ENCODE measurements at places on chromosomes 13 and 19. TPM values are rescaled to one million over a fixed set of nuclear protein-coding genes. Genes with fewer than 3 reads are reported as not detected.

Gene NAPSA
- total RNA-seq = not detected

Gene TMIGD2
- total RNA-seq = not detected

- no peak for DNase-seq
These were observed 42.2 kb upstream of the SERP2 start for GRCh38 chr13:44331446-44331845.

DNA sequence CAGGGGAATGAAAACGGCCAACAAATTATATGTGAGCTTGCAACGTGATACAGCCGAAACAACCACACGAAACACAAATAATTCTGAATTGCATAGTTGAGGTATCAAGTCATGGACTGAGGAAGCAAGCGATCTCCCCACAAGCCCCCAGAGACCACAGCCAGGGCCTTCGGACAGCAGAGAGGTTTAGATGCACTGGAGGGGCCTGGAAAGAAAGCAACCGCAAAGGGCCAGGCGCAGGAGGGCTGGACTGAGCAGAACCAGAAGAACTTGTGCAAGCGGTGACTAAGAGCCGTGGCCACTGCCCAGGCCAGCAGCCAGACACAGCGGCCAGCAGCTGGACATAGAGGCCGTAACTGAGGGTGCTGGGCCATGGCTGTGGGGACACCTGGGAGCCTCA lies 131.4 kb downstream of the TNFRSF19 start:
- DNase-seq = no peak

GRCh38 chr19:776549-776948 lies 20.7 kb upstream of the PTBP1 start:
- no peak for DNase-seq

GRCh38 chr13:84237143-84237542 lies 354.9 kb upstream of the SLITRK1 start:
- DNase-seq = no peak

Gene KLK3
- not detected for total RNA-seq

DNA sequence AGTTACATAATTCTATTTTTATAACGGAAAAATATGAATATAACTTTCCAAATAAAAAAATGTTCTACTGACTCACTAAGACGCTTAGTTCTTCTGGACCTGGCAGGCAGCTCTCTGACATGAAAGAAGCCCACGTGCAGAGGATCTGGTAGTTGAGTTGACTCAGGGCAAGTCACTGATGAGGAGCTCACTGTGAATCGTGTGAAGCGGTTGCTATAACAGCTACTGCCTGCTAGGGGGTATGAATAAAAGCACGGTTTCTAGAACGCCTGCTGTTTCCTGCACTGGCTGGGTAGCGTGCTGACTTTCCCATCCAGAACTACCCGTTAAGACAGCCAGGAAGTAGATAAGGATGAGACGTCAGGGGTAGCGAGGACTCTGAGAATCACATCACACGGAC lies 54.7 kb upstream of the WASF3 start:
- DNase-seq = no peak

- DNase-seq = no peak
These were observed 20.4 kb downstream of the NOSIP start for GRCh38 chr19:49559928-49560327.

- DNase-seq = peak; percentile 17
These were observed 8.1 kb upstream of the FXYD3 start for GRCh38 chr19:35107545-35107944.

DNA sequence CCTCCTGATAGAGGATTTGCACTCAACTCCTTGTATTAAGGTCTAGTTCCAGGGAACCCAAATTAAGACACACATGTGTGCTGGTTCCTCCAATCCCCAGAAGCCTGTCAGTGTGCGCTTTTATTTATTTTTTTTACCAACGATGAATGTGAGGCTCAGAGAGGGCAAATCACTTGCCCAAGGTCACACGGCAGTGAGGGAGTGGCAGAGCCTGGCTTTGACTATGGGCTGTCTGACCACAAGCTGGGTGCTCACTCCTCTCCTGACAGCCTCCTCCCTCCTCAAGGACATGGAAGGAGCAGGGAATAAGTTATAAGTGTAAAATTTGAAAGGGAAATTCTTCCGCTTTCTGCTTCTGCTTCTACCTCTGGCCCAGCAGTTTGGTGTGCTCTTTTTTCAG lies 48.9 kb downstream of the CYP4F22 start:
- DNase-seq = no peak

- no peak for DNase-seq
These were observed 69.2 kb downstream of the CDK8 start for GRCh38 chr13:26323127-26323526.

Gene DPP9
- total RNA-seq = 65.3 TPM

DNA sequence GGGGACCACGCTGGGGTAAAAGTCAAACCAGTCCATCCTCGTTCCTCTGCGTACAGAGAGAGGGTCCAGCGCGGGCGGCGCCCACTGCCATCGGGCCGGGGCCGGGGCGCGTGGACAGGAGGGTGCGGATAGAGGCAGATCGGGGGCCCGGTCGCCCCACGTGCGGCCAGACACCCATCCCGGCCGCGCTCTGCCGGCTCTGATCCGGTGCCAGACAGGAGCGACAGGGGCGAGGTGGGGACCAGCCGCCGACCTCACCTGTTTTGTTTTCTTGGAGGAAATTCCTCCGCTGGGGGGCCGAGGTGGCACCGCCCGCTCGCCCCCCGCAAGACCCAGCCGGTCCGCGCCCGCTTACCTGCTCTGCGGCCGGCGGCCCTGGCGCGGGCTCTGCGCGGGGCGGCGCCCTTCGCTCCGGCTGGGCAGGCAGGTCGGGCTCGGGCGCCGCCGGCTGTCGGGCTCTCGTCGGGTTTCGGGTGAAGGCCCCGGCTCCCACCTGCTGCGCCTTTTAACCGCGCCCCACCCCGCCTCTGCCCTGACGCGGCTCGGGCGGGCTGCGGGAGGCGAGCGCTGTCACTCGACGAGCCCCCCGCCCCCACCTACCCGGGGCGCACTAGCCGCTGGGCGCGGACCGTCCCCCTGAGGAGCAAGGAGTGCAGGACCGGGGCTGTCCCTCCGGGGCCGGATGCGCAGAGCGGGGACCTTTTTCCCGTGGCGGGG lies at the start of gene GJB6:
Gene GJB6 (minus strand): TSS at position 481 of the 717 bp plus-strand sequence. CDS start 8,839 bp downstream, outside the sequence.
- DNase-seq = no peak

DNA sequence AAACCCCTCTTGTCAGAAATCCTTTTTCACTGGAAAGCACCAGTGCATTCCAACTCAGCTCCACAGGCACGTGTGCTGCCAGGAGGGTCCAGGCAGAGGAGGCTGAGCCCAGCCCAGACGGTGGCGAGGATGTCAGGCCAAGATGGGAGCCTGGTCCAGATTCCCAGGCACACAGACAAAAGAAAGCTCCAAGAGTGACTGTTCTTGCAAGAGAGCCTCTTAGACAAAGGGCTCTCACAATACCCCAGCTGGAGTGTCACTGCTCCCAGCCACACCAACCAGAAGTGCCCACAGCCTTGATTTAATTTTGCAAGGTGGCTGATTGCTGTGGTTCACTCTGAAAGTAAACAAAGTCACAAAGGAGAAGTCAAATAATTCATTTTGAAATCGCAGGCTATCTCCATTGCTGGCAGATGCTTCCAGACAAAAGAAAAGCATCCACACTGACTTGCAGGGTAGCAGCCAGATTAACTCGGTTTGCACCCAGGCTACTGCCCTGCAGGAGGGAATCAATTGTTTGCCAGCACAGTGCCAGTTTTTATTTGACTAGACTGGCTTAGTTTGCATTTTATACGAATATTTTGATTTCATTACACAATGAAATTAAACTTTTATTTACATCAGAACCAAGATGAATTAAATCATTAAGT lies 95.1 kb downstream of the RAB20 start:
- DNase-seq = no peak

DNA sequence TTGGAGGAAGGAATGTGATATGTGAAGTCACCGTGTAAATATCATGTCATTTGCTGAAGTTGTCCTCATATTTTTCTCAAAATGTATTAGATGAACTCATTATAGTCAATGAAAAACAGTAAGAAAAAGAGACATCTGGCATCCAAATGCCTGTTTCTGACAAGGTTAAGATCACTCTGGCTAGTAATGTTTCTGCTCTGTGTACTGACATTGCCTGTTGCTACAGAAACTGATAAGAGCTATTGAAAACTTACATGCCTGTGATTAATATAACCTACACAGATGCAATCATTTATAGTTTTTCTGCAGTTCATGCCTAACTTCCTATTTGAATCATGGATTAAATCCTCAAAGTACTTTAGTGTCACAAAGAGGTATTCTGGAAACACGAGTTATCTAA lies 249.8 kb downstream of the NBEA start:
- no peak for DNase-seq

- no peak for DNase-seq
These were observed 43.3 kb downstream of the SKA3 start for GRCh38 chr13:21133077-21133476.

Gene NCR1
- not detected for total RNA-seq

Gene DDA1
- total RNA-seq = 107 TPM

GRCh38 chr19:34580055-34580336 lies 97.0 kb downstream of the SCGB2B2 start:
- DNase-seq = no peak

DNA sequence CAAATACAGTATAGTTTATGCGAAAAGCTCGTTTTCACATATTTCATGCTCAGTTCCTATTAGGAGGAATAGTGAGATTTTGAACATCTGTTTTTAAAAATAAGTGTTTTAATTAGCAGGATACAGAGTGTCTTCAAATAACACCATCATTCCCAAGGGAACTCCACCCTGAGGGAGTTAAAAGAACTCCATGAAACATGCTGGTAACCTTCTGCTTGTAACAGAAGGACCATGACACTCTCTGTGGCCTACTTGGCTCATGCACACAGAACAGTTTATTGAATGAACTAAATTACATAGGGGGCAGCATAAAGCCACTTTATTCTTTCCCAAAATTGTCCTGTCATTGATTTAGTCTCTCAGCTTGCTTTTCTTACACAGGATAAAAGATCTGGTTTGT lies 809.5 kb upstream of the SLITRK6 start:
- DNase-seq = no peak

GRCh38 chr19:15378534-15379082 lies 979 bp downstream of the AKAP8 start:
- no peak for DNase-seq

DNA sequence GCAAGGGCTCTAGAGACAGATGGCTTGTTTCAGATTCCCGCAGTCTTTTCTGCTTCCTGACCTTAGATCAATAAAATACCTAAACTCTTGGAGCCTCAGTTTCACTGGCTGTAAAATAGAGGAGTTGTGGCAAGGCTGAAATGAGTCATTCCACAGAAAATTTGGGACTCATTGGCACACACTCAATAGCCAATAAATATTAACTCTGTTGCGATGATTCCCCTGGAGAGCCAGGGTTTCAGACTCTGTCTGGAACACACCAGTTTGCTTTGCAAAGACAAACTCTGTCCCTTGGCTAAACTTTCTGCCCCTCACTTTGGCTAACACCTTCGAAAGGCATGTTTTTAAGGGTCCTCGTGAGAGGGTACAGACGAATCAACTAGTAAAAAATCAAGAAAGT lies 18.1 kb upstream of the UBE2L5 start:
- DNase-seq = no peak

Gene ANGPTL4
- 1.5 TPM for total RNA-seq

GRCh38 chr19:48588670-48589401 lies 17.7 kb upstream of the SPACA4 start:
- DNase-seq = peak; percentile 86

- no peak for DNase-seq
These were observed 5.2 kb upstream of the FBXO17 start for GRCh38 chr19:38980583-38981374.

GRCh38 chr19:55062735-55063491 lies at the start of gene RDH13:
TSS of gene RDH13 (minus strand) at chr19:55063148. CDS start at chr19:55063032, 116 bp downstream.
- DNase-seq = peak; percentile 68

DNA sequence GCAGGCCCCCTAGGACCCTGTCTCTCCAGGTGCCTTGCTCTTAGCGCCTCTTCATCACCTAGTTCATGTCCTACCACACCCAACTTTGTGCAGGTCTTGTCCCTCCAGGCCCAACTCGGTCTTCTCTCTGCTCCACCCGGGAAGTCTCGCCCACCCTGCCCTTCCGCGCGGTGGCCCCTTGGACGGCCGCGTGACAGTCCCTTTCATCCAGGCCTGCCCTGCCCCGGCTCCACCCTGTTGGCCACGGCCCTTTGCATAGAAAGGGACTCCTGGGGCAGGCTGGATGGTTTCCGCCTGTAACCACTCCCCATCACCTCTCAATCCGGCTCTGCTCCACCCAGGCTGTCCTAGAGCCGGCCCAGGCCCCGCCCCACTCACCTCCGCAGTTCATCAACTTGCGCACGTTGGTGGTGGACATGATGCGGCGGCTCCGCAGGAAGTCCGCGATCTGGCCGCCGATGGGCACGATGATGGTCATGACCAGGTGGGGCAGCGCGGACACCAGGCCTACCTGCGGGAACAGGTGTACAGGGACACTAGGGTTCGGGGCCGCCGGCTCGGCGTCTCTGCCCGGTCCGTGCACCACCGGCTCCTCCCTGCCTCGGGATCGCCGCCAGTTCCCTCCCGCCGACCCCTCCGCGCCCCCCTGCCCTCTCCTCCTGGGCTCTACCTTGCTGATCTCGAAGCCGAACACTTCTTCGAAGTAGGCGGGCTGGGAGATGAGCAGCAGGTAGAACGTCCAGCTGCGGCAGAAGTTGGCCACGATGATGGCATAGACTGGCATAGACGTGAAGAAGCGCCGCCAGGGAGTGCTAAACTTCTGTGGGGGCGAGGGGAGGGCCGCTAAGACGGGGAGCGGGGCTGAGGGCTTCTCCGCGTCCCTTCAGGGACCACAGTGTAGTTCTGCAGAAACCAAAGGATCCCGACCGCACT lies 7.2 kb downstream of the GFY start:
- DNase-seq = no peak

Measured in SJSA1 (cell line).